ENCODE measurements at places on chromosomes 4 and X.

- DNase-seq = no peak
Observed at GRCh38 chr4:113468165-113469022, 293.1 kb downstream of the CAMK2D start.

DNA sequence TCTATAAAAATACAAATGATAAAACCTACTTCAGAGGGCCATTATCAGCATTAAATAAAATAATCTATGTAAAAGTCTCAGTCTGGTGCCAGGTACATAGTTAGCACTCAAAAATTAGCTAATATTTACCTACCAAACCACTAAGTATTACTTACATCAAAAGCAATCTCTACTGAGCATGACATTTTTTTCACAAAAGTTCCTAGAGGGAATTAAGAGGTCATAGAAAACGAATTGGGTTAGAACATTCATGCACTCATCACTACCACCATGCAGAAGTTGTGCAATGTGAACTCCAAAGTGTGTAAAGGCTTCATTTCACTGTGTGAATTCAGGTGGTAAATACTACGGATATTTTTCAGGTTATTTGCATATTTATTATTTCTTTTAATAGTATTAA, 209.5 kb upstream of the FGF13 start:
- no peak for DNase-seq

DNA sequence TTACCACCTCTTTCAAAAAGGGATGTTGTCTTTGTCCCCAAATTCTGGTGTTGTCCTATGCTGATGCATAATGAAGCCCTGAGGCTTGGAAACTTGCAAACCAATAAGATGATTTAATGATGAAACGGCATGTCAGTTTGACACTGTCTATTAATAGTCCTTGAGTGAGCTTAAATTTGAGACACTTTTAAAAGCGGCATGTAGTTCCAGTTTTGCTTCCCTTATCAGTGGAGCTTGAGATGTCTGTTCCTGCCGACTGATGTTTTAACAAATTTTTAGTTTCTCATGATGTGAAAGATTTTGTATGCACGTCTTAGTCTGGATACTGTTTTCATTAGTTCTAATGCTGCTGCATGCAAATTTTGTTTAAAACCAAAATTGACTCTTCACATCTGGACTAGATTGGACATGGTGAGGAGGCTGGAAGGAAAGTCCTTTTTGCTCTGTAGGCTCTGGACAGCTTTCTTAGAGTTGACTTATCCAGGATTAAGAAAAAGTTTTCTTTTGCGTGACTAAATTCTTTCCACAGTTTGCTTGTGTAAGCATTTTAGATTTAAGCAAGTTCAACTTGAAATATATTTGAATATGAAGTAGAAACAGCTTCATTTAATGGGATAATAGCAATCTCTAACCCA, 11.7 kb downstream of the C1GALT1C1 start:
- DNase-seq = no peak

DNA sequence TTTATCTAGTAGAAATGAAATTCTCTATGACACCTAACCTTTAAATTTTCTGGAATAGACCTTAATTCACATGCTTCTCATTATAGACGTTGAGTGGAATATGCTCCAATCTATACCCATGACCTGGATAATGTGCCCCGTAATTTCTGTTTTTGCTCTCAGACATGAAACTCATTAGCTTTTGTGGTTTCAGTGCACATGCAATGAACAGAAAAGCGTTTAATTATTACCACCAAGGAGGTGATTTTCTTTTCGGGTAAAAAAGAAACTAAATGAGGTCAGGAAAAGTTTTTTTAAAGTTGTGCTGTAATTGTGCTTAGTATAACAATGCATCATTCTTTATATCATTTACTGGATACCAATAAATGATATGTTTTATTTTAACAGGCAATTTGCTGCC, 1703.9 kb upstream of the TENM3 start:
- no peak for DNase-seq

- no peak for DNase-seq
Observed at GRCh38 chrX:45372151-45372550, 171.5 kb upstream of the DIPK2B start.

DNA sequence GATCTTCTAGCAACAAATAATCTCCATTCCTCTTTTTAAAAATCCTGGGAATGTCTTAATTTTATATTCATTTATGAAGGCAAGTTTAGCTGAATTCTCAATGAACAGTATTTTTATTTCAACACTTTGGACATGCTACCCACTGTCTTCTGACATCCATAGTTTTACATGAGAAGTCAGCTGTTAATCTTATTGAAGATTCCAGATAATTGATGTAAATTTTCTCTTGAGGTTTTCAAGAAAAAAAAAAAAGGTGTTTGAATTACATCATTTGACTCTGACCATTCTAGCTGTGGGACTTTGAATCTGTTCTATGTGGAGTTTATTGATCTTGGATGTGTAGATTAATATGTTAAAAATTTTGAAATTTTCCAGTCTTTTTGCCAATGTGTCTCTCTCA, 28.0 kb downstream of the PDHA2 start:
- DNase-seq = no peak

DNA sequence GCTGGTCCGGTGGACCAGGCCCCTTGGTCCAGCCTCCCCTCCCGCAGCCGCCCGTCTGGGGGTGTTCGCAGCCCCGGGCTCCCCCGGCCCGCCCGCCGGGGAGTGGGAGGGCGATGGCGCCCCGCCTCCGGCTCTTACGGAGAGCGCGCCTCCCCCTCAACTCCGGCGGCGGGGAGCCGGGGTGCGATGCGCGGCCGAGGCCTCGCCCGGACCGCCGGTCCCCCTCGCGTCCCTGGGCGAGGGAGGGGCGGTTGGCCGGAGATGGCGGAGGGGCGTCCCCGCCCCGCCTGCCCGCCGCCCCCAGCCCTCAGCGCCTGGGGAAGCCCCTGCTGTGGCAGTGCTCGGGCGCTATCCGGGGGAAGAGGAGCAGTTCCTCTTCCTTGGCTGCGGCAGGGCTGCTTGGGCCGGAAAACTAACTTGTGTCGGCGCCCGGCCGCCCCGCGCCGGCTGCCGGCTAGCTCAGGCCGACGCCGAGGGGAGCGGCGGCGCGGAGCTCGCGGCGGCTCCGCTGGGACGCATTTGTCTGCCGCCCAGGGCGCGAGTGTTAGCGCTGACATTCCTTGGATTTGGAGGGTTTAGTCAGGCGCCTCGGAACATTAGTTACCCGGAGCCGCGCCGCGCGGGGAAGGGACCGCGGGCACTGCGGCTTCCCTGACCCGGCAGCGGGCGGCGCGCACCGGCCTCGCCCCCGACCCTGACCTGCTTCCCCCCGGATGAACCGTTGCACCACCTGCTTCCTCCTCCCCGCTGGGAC, 994 bp downstream of the GALNT7 start:
- DNase-seq = peak; percentile 81

DNA sequence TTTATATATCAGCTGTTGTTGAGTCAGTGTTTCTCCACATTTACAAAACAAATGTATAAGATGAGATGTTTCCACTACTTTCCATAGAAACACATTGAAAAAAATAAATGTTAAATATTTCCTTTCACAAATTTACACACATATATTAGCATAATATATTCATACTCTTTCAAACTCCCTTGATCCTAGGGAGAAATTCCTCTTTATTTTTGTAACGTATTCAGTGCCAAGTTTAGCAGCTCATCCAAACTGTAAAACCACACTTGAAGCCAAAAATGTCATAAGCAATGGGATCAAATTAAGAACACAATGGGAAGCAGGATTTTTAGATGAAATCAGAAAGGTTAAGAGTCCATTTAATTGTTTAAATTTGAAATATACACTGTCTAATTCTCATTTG, 381.1 kb upstream of the MAD2L1 start:
- no peak for DNase-seq

- no peak for DNase-seq
Observed at GRCh38 chrX:72330131-72330530, 24.4 kb upstream of the CITED1 start.

- no peak for DNase-seq
Observed at GRCh38 chrX:25034889-25035288, 19.1 kb upstream of the ARX start.

DNA sequence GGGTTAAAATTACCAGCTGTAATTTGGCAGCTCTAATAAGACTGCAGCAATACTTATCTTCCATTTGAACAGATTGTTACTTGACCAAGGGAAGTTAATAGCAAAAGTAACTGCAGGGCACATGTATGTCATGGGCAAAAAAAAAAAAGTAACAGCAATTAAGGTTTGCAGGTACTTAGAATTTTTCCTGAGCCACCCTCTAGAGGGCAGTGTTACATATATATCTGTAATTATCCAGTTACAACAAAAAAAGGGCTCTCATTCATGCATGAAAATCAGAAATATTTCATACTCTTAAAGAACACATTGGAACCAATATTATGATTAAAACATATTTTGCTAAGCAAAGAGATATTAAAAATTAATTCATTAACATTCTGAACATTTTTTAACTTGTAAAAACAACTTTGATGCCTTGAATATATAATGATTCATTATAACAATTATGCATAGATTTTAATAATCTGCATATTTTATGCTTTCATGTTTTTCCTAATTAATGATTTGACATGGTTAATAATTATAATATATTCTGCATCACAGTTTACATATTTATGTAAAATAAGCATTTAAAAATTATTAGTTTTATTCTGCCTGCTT, 25.1 kb downstream of the XIAP start:
- DNase-seq = no peak

DNA sequence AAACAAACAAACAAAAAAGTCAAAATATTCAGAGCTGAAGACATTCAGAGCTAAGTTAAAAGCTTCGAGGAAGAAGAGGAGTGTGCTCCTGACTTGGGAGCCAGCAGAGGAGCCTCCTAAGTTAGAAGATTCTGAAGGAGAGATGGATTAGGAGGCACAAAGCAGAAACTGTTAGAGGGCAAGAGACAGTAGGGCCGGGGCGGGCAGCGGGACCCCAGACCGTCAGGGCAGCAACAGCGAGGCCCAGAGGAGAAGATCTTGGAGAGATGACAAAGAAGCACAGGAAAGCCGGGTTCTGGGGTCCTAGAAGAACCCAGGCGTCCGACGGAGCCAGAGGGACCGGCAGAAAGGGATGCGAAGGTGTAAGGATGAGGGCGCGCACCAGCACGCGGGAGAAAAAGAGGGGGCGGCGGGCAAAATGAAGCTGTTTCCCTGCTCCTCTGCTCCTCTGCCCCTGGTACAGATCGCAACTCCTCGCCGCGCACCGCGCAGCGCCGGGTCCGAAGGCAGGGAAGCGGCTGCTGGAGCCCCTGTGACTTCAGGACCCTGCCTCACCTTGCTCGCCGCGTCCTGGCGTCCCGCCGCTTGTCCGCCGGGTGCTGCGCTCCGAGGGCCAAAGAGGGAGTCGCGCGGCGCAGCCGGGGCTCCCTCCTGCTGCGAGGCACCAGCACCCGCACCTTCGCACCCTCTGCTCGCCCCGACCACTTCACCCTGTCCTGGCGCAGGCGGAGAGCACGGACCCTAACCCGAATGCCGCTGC, 477 bp downstream of the KLHL13 start:
- DNase-seq = no peak

- DNase-seq = no peak
Observed at GRCh38 chr4:176546975-176547374, 227.2 kb downstream of the SPCS3 start.

GRCh38 chr4:14177987-14178386, 550.5 kb upstream of the BOD1L1 start:
- DNase-seq = no peak

- DNase-seq = no peak
Observed at GRCh38 chr4:52704661-52705060, 45.6 kb upstream of the USP46 start.

DNA sequence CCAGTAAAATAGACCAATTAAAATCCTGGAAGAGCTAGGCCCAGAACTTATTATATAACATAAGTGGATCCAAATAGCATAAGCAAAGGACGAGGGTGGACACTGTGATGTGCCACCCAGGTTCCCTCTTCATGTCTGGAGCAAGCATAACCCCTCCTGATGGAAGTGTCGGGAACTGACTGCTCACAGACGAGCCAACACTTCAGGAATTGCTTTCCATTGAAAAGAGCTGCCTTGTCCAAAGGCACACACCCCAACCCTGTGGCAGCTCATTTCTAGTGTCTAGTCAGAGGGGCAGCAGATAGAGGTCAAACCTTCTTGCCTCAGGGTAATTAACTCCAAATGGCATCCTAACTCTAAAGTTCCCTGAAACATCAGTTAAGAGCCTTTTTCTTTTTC, 15.3 kb downstream of the DDIT4L start:
- DNase-seq = no peak

DNA sequence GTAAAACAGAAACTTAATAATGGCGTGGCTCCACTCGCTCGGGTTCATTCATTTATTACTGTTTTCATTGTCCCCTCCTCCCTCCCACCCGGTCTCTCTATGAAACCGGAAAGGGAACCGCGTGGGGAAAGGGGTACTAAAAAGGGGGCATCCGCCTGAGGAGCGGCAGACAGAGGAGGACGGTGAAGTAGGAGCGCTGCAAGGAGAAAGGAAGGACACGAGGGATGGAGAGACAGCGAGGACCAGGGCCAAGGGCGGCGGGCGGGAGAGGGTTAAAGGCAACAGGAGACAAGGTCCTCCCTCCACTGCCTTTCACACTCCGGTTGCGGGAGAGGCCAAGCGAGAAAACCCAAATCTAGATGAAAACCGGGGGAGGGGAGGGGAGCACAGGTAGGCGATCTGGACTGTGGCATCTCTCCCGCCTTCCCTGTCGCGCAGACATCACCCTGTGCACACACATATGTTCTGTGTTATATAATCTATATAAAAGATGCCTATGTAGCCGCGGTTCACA, 829 bp downstream of the ELOVL6 start:
- peak; percentile 75 for DNase-seq

DNA sequence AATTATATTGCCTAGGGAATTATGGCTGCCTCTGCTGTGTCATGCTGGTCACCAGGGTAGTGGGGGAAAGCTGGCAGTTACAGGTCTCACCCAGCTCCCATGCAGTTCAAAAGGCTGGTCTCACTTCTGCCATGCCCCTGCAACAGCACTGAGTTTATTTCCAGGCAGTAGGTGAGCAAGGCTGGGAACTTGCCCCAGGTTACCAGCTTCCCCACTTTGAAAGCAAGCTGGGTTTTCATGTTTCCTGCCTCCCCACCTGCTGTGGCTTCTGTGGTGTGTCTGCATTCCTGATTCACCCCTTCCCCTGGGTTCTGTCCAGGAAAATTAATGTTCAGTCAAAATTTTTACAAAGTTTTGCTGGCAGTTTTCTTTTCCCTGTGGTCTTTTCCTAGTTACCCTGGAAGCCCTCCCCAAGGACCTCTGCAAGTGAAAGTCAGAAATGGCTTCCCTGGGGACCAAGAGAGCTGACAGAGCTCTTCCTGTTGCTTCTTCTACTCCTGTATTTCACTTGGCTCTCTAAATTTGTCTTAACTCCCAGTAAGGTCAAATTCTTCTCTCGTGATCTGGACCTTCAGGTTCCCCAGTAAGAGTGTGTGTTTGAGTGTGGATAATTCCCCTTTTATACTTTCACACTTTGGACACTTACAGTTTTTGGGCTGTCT, 58.5 kb upstream of the AGTR2 start:
- no peak for DNase-seq

GRCh38 chr4:73021634-73022033, 47.9 kb downstream of the COX18 start:
- DNase-seq = no peak

DNA sequence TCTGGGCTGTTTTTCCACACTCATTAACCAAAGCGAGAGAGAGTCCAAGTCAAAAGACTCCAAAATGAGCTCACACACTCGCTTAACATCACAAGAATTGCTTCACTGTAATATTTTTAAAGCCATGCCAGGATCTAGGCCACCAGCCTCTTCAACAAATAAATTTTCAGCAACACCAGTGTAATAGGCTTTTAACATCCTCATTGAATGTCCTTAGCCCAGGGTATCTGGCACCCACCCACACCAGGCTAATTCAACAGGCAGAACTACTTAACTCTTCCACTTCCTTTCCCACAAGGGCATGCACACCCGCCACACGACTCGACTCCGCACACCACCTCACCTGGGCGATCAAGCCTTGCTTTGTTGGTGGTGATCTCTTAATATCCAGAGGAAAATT, 34.2 kb downstream of the FAT1 start:
- no peak for DNase-seq

Data from natural killer cell treated with Interleukin-12 subunit alpha and Interleukin-12 subunit beta and Interleukin-15 and Interleukin-18, amount 100 ng/mL, for 72 hours (primary cell).